ENCODE measurements at places on chromosomes 11 and 22. TPM values are rescaled to one million over a fixed set of nuclear protein-coding genes. Genes with fewer than 3 reads are reported as not detected.

FAT3 gene
- 5.0 TPM for total RNA-seq

OR52B2 gene
- total RNA-seq, result not detected

PLAAT5 gene
- total RNA-seq, result 9.8 TPM

HEPN1 gene
- not detected for total RNA-seq

- H3K27me3 ChIP-seq, result no peaks in the 10 kb centered on the region
- no peaks in the 10 kb centered on the region for H3K4me1 ChIP-seq
- H3K36me3 ChIP-seq, result no peaks in the 10 kb centered on the region
These were observed 33.2 kb downstream of the LRRC74B start for GRCh38 chr22:21078916-21079315.

DNA sequence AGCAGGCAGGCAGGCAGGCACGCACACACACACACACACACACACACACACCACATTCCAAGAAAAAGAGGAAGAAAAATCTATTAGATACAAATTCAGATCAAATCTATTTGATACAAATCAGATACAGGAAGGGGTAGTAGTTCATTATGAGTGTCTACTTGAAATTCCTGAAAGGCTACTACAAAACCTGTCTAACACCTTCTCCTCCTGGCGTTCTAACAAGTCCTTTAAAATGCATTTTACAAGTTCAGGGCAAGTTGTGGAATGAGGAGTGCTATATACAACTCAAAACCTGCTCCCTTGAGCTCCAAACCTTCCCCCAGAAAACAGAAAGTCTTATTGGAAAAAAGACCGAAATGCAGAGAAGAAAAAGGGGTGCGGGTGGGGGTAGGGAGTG, 476 bp downstream of the ARHGAP32 start:
- DNase-seq, result no peak
- H3K4me1 ChIP-seq, result no peaks in the 10 kb centered on the region
- no peaks in the 10 kb centered on the region for H3K27me3 ChIP-seq

DNA sequence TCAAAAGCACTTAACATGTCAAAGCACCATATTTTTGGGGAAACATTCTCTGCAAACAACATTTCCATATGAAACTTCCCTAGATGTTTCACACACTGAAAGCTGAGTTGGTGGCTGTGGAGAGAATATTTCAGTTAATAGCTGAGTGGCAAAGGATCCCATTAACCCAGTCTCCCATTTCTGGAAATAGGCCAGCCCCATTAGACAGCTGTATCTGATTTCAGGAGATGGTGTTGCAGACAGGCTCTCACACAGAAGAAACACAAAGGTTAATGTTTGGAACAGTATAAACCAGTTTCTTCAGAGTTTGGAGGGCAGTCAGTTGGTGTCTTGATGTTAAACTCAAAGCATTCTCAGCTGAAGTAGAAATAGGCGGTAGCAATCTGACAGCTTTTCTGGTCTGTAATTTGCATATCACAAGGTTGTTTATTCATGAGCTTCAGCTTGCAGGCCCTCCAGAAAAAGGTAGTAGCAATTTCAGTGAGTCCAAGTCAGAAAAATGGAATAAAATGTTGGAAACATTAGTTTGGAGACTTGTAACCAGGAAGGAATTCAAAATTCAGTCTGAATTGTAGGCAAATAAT, 15.5 kb upstream of the ZBTB44 start:
- no peak overlapping the region for H3K4me3 ChIP-seq
- no peaks in the 10 kb centered on the region for H3K36me3 ChIP-seq
- no peak for DNase-seq
- no peaks in the 10 kb centered on the region for H3K4me1 ChIP-seq
- H3K27ac ChIP-seq, result no peak overlapping the region

- H3K36me3 ChIP-seq, result no peaks in the 10 kb centered on the region
- DNase-seq, result no peak
- no peaks in the 10 kb centered on the region for H3K4me1 ChIP-seq
- no peaks in the 10 kb centered on the region for H3K27me3 ChIP-seq
- peak overlapping the region; percentile 43 for H3K27ac ChIP-seq
These were observed 17.1 kb downstream of the GRAP2 start for GRCh38 chr22:39917776-39918495.

GRCh38 chr22:38715852-38716251, 10.1 kb downstream of the GTPBP1 start:
- no peaks in the 10 kb centered on the region for H3K4me1 ChIP-seq
- H3K4me3 ChIP-seq, result no peak overlapping the region
- H3K36me3 ChIP-seq, result no peaks in the 10 kb centered on the region
- no peak overlapping the region for H3K27ac ChIP-seq
- DNase-seq, result no peak

GRCh38 chr11:107591378-107592230, 657 bp downstream of the ELMOD1 start:
- no peak overlapping the region for H3K27ac ChIP-seq
- H3K4me1 ChIP-seq, result no peaks in the 10 kb centered on the region
- no peak for DNase-seq
- no peaks in the 10 kb centered on the region for H3K36me3 ChIP-seq
- H3K4me3 ChIP-seq, result peak overlapping the region; percentile 66

GRCh38 chr11:77055913-77056312, 10.9 kb upstream of the CAPN5 start:
- no peak overlapping the region for H3K27ac ChIP-seq
- H3K4me1 ChIP-seq, result no peaks in the 10 kb centered on the region
- H3K4me3 ChIP-seq, result no peak overlapping the region
- no peaks in the 10 kb centered on the region for H3K36me3 ChIP-seq
- DNase-seq, result peak; percentile 31
- H3K27me3 ChIP-seq, result no peaks in the 10 kb centered on the region

GRCh38 chr11:133214646-133215045, 317.7 kb downstream of the OPCML start:
- no peaks in the 10 kb centered on the region for H3K4me1 ChIP-seq
- no peak overlapping the region for H3K4me3 ChIP-seq
- H3K27ac ChIP-seq, result no peak overlapping the region
- H3K27me3 ChIP-seq, result peaks cover 7% of the 10 kb centered on the region
- DNase-seq, result no peak

DNA sequence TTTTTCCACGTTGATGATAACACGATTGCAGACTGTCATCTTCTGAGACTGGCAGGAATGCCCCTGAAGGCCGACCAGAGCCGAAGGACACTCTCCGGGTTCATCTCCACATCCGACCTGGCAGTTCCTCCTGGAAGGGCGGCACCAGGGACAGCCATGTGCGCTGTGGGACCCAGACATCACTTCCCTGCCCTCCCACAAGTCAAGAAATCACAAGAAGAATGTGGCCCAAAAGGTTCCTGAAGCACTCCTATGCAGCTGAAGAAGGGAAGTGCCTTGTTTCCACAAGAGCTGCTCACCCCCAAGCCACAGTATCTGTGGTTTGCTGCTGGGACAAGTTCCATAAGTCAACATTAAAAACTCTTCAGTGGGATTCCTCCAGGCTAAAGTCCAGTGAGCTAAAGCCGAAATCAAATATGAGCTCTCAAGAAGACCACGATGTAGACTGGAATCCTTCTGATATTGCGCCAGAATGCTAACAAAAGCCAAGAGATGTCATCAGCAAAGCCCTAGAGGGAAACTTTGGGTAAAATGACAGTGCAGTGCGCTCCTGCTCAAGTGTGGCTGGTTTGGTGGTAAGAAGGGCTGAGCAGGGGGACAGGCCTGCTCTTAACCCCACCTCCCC, 21.2 kb downstream of the PACSIN2 start:
- no peak overlapping the region for H3K4me3 ChIP-seq
- no peaks in the 10 kb centered on the region for H3K27me3 ChIP-seq
- H3K27ac ChIP-seq, result peak overlapping the region; percentile 91
